Subcutaneous preadipocyte (primary cell): ENCODE measurements at places on chromosomes 6 and 20. TPM values are rescaled to one million over a fixed set of nuclear protein-coding genes. Genes with fewer than 3 reads are reported as not detected.

The FLRT3 gene
- total RNA-seq, result 0.78 and 1.5 TPM in 2 replicates

The FAM184A gene
- 0.73 and 1.4 TPM in 2 replicates for total RNA-seq

The IP6K3 gene
- not detected in 2 replicates for total RNA-seq

The KCNK5 gene
- 0.37 and 0.39 TPM in 2 replicates for total RNA-seq

The NRSN1 gene
- total RNA-seq, result not detected in 2 replicates

The OLIG3 gene
- not detected in 2 replicates for total RNA-seq

The ERVFRD-1 gene
- total RNA-seq, result not detected in 2 replicates

The ZNF217 gene
- total RNA-seq, result 20.9 and 22.1 TPM in 2 replicates

The RAET1G gene
- 1.4 and 2.6 TPM in 2 replicates for total RNA-seq

The CDH4 gene
- under 0.01 and 2.5 TPM in 2 replicates for total RNA-seq

The LY6G6F gene
- not detected in 2 replicates for total RNA-seq

The POU3F2 gene
- total RNA-seq, result not detected in 2 replicates

The MRPS18A gene
- 34.6 and 35.6 TPM in 2 replicates for total RNA-seq

The PDYN gene
- total RNA-seq, result not detected in 2 replicates
